ENCODE measurements at places on chromosomes 6 and 20.

GRCh38 chr20:24580006-24580405, 110.6 kb downstream of the SYNDIG1 start:
- DNase-seq, result no peak

DNA sequence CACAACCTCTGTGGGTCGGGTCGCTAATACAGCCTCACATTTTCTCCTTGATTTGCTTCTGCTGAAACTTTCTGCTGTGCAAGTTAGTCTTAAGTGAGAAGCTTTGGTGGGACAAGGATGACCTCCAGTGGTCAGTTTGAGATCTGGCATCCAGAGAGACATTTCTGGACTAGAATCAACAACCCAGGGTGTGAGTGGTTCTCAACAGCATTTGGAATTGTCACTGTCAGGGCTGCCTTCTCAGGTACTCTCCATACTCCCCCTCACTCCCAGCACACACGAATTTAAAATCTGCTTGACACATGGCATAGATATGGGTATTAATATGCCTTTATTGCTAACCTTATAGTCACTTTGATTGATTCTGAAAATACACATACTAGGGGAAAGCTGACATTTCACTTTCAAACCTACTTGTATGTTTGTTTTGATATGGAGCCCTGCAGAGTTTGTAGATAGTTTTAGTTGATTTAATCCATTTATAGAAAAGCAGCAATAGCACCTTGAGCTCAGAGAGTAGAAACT, 13.2 kb downstream of the OTOR start:
- peak; percentile 57 for DNase-seq

- no peak for DNase-seq
Measured at GRCh38 chr6:150764334-150765066, 101.0 kb upstream of the MTHFD1L start.

DNA sequence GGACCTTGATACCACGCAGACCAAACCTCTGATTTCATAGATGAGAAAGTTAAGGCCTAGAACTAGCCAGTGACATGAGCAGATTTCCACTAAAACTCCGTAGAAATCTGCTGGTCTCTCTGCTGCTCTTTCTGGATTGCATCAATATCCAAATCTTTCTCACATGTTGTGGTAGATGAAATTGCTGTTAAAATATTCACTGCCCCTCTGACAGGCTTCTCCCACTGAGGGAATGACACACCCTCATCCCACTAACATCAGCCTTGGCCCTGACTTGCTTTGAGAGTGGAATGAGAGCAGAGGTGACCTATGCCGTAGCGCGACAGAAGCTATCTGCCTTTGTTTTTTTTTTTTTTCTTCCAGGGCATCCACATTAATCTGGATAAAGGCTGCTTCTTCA, 20.4 kb upstream of the EXOC2 start:
- DNase-seq, result no peak

- no peak for DNase-seq
Measured at GRCh38 chr6:83852528-83853177, 507 bp upstream of the RIPPLY2 start.

- no peak for DNase-seq
Measured at GRCh38 chr20:39040116-39040515, 78.0 kb downstream of the DHX35 start.

DNA sequence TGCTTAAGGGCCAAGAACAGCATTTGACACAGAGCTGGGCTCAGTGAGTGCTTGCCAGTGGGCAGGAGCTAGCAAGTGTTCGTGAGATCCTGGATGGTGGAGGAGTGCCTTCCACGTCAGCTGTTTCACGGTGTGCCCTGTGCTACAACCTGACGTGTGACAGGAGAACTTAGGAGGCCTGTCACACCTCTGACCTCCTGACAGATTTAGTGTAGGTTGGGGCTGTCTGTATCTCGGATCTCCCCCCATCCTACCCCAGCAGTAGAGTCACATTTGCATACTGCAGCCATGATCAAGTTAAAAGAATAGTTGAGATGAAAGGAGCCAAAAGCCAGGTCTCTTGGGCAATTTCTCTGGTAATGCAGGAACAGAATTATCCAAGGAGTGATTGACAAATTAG, 200.8 kb upstream of the CHD6 start:
- no peak for DNase-seq

DNA sequence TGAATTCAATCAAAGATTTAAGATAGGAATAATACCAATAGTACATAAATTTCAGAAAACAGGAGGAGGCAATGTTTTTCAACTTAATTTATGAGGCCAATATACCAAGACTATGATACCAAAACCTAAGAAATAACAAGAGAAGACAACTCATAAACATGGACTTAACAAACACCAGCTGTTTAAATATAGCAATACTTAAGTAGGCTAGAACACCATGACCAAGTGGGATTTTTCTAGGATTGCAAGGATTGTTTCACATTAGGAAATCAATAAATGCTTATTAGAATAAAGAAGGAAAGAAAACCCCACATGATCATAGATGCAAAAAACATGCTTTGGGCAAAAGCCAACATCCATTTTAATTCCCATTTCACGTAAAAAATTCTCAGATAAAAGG, 355.1 kb downstream of the EPM2A start:
- DNase-seq, result no peak

Data from COR-L47 (cell line).